ENCODE measurements at places on chromosomes 3 and 15. TPM values are rescaled to one million over a fixed set of nuclear protein-coding genes. Genes with fewer than 3 reads are reported as not detected.
A peak's percentile ranks its signal among the peaks of the same experiment; 100 is the strongest.

GRCh38 chr3:161316006-161316689 lies 55.2 kb downstream of the SPTSSB start:
- no peak for DNase-seq

DNA sequence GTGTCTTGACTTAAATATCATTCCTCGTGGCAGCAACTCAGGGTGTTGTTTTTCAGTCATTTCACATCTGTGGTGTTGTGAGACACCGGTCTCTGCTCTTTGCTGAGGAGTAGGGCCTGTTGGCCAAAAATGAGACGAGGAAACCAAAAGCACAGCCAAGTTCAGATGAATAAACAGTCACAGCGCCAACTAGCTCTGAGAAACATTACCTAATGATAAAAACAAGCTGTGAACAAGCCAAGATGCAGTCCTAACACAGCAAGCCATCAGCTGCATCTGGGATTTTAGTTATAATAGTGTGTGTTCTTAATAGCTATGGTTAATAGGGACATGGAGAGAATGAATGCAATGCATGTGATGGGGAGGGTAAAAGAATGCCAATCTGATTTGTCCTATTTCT lies 843.4 kb upstream of the DPPA4 start:
- DNase-seq = peak; percentile 12

GRCh38 chr15:81758818-81759284 lies 287.0 kb downstream of the MEX3B start:
- no peak for DNase-seq

DNA sequence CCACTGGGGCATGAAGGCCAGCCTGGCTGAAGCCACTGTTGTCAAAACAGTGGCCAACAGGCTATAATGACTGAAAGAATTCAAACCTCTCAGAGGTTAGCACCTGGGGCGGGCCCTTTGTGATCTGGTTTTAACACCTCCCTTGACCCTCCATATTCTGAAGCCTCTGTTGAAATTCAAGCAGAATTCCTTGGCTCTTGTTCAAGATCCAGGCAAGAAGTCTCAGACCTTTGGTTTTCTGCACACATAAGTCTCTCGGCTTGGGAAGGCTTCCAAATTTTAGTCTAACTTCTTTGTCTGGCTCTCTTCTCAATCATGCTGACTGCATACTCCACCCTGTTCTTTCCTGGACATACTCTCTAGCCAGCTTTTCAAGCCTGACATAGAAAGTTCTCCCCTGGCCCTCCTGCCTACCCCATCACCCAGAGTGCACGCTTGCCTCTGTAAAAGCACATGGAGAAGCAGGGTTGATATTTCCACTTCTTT lies 144.5 kb downstream of the PDZRN3 start:
- DNase-seq = no peak

DNA sequence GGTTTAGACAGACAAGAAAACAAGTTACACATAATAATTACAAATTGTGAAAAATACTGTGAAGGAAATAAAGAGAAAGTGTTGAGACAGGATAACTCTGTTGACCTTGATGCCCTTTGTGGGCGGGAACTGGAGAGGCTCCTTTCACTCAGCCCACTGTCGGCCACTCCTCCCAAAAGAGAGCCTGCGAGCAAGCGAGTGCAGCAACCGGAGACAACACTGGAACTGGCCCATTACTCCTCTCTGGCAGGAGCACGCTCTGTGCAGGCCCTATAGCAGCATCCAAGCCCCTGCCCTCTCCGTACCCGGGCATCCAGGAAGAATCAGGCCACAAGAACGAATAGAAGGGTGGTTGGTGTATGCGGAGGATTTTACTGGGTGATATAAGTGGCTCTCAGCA lies 16.2 kb upstream of the DUT start:
- DNase-seq = no peak

DNA sequence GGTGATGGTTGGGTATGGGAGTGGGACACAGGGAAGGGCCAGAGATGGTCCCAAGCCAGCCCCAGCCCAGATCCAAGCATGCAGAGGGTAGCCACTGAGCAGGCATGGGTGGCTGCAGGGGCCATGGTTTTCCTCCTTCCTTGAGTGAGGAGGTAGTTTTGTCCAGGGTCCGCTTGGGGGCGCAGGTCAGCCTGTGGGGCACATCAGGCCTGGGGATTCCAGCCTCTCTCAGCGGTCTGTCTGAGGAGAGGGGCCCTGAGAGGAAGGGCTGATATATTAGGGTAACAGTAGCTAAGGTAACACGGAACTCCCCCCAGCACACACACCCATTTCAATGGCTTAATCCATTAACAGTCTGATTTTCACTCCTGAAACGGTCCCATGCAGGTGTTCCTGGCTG lies 22.7 kb upstream of the LCTL start:
- DNase-seq = no peak

GRCh38 chr3:158847885-158848284 lies 46.0 kb downstream of the MFSD1 start:
- no peak for DNase-seq

DNA sequence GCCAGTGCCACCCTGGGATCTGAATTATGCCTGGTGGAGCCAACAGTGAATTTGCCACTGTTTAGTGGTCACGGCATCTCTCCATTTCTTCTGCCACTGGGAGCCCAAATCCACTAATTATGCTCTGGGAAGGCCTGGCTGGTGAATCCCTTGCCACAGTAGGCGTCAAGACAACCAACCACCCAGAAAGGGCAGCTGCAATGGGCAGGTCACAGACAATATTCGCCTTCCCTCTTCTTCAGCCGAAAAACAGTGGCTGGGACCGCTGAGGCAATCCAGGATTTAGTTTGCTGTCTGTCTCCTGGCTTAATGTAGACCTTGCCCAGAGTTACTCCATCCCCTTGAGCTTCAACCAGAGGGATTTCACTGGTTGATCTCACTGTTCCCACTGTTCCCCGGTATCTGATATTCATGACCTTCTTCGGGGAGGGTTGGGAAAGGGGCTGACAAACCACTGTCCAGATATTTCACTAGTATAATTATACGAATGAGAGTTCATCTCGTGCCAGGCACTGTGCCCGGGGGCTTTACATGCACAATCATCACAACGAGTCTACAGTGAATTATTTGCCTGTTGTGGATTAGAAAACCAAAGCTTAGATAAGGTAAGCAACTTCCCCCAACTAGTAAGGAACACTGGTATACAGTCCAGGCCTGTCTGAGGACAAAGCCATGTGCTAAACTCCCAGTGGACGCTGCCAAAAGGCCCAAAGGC lies 49.9 kb upstream of the RAB6B start:
- DNase-seq = no peak

DNA sequence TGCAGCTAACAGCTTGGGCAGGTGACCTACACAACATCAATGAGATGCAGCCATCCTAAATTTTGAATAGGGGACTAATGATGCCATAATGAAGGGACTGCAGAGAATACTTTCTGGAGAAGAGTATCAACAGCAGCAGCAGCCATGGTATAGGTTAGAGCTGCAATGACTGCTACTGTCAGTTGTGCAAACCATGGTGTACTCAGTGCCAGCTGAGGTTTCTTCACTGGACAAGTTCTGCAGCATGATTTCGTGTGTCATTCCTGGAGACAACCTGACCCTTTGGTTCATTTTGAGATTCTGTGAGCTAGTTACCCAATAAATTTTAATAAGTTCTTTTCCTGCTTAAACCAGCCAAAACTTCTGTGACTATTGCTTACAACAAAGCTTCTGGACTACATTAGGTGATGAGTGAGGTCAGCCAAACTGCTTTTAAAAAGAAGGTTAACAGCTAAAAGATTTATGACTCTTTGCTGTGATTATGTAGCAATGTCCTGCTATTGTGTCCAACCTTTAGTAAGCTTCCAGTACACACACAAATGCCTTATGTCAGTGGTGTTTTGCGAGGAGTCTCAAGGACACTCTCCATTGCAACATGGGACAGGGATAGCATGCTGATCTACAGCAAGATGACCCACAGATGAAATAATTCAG lies 4.8 kb upstream of the DAZL start:
- DNase-seq = peak; percentile 4

DNA sequence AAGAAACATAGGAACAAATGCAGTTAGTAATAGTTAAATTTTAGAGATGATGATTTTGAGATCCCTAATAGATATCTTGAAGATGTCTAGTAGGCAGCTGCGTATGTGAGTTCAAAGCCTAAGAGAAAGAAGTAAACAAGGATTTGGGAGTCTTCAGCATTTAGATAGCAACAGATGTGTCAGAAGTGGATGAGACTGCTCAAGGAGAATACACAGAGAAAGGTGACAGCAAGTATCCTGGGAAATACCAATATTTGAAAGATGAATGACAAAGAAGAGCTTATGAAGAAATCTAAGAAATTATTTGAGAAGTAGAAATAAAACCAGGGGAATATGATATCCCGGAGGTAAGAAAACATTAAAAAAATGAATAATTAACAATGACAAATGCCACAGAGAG lies 130.9 kb downstream of the PCCB start:
- no peak for DNase-seq

GRCh38 chr3:153290268-153291015 lies 128.4 kb downstream of the RAP2B start:
- DNase-seq = no peak

- DNase-seq = peak; percentile 23
These were observed 257.6 kb upstream of the STT3B start for GRCh38 chr3:31275038-31275572.

GRCh38 chr15:64112904-64113303 lies 17.1 kb downstream of the SNX1 start:
- DNase-seq = no peak

GRCh38 chr15:71651750-71652186 lies 158.6 kb upstream of the NR2E3 start:
- DNase-seq = no peak

GRCh38 chr3:45034612-45035252 lies 8.6 kb downstream of the CLEC3B start:
- DNase-seq = no peak

DNA sequence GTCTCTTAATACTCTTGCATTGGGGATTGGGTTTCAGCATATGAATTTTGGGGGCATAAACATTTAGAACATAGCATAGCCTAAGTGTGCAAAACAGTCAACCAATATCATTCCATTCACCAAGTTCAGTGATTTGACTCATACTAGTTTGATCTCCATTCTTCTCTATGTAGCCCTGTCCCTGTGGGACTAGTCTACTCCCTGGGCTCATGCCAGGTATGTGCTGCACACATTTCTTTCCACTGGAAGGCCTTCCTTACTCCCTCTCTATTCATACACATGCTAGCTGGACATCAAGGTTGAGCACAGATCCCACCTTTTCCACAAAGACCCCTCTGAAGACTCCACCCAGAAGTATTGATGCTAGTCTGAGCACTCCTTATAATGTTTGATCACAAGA lies 5.1 kb downstream of the ZDHHC23 start:
- DNase-seq = no peak

GRCh38 chr15:99084965-99085364 lies 19.9 kb upstream of the SYNM start:
- no peak for DNase-seq

DNA sequence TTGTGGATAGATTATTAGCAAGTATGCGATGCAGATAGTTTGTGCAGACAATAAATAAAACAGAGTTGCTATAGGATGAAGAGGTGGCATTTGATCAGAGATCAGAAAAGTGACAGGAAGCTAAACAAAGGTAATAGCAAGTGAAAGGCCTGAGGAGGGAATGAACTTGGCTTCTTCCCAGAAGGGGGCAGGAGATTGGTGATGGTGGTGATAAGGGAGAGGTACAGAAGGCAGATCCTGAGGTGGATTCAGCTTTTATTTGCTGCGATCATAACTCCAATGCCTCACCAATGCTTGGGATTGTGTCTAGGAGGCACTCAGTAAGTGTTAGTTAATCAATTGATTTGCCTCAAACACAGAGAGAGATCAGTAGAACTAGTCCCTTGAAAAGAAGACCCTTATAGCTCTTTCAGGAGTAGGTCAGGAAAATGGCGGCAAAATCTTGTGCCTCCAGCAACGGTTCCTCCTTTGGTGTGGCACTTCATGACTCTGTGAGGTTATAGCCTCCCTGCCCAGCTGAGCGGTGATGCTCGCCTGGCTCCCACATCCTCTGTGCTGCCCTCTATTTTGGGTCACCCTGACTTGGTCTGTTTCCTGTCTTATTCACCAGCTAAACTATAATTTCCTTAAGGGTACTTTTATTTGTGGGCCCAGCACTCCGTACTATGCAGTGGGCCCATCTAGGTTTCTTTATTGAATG lies 37.5 kb downstream of the TGFBR2 start:
- no peak for DNase-seq

DNA sequence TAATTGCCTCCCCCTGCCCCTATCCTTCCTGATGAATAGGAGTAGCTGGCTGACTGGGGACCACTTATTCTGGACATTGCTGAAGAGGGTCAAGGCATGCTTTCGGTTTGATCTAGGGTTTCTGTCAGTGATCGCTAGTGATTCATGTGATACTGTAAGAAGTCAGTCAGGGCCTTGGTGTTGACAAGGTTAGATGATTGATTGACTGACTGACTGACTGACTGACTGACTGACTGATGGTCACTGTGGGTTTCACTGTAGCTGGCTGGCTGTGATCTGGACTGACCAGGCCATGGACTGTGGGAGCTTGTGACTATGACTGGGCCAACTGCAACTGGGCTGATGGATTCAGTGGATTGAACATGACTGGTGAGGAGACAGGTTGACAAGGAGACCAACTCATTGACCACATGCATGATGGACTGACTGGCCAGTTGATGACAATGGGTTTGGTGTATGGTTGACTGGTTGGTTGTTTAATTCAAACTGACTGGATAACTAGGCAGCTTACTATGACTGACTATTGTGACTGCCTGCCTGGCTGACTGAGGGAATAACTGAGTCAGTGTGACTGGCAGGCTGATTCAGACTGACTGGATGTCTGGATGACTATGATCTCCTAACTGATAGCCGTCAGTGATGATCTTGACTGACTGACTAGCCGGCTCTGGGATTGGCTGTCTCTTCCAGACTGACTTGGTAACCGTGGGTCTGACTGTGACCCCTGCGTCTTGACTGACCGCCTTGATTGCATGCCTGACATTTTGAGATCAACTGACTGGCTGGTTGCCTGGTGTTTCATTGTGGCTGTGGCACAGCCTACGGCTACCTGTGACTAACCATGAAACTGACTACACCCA lies 509.9 kb downstream of the SHQ1 start:
- DNase-seq = no peak

- DNase-seq = no peak
These were observed 129.6 kb downstream of the GADL1 start for GRCh38 chr3:30764891-30765290.

- DNase-seq = no peak
These were observed 98.8 kb downstream of the ZNF621 start for GRCh38 chr3:40623567-40623966.

- DNase-seq = no peak
These were observed 143.9 kb downstream of the NECTIN3 start for GRCh38 chr3:111215481-111215880.

The SLC2A2 gene
- polyA plus RNA-seq = not detected

The DOCK3 gene
- polyA plus RNA-seq = 0.11 TPM

The ITGA11 gene
- 47.2 TPM for polyA plus RNA-seq

The RETNLB gene
- not detected for polyA plus RNA-seq

The GOLGA6A gene
- polyA plus RNA-seq = not detected

The C3orf52 gene
- 4.5 TPM for polyA plus RNA-seq

The WNT7A gene
- not detected for polyA plus RNA-seq

The ZNF860 gene
- polyA plus RNA-seq = 0.32 TPM

Data from BJ (cell line).